ENCODE measurements at places on chromosomes 13 and 19.

DNA sequence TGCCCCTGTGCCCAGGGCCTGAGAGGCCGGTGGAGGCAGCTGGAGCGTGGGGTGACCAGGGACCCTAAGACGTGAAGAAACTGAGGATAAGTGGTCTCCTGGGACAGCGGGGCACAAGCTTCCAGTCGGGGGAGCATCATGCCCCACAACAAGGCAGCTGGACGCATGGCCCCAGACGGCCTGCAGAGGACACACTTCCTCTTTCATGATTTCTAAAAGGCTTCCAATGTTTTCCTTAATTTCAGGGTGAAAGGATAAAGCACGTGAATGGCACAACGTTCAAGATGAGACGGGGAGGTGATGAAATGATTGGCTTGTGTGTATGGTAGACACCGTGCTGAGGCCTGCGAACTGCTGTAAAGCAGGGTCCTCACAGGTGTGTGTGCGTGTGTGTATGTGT lies 20.2 kb upstream of the MYDGF start:
- no peak for DNase-seq

- no peak for DNase-seq
Measured at GRCh38 chr13:40508767-40509342, 157.6 kb downstream of the FOXO1 start.

DNA sequence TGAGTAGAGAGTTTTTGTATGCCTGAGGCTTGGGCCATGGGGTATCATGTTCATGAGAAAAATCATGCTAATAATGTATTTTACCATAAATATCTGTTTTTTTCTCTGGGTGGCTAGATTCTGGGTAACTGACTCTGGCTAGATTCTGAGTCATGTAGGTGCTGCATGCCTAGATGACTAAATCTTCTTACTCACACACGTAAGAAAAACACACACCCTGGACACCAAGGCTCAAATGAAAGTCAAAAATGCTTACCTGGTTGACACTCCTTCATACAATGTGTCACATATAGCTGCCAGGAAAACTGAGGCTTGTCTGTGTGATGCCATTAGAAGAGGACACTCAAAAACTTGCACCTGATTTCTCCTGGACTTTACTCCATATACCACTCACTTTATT lies 597.4 kb upstream of the SLITRK1 start:
- DNase-seq: no peak

DNA sequence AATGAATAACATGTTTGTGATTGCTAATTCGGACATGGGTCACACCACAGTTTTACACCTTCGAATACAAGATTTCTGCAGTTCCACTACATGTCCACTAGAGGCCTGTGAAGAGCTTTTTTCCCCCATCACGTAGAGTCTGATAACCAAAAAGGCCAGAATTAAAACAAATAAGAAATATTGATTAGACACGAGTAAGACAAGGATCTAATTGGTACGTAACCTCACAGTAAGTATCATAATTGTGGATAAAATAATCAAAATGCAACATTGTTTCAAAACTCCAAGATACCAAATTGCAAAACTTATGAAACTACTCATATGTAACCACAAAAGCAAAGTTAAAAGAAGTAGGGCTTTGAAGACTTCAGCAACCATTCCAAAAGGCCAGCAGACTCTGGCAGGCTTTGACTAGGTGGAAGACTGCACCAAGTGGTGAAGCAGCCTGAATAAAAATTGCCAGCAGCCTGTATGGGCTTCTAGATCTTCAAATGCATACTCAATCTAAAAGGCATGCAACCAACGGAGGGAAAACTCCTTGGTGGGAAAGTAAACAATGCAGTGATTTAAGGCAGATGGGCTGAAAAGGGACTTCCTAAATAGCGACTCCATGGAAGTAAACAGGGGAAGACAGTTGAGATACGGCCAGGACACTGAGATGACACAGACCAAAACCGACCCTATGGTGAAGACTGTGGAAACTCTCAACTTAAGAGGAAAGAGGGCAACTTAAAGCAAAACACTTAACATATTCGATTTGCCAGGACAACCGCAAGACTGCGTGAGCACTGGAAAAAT lies 56.7 kb downstream of the STARD13 start:
- DNase-seq: no peak

GRCh38 chr19:56712611-56713276 lies 41.2 kb upstream of the ZNF835 start:
- no peak for DNase-seq

- DNase-seq: peak; percentile 50
Measured at GRCh38 chr19:46076951-46077814, 36.4 kb upstream of the IGFL4 start.

GRCh38 chr13:51549593-51549992 lies 34.7 kb upstream of the WDFY2 start:
- no peak for DNase-seq

GRCh38 chr13:45328661-45329111 lies 12.3 kb downstream of the TPT1 start:
- DNase-seq: no peak

GRCh38 chr19:20565321-20566018 lies at the start of gene ZNF737:
TSS of gene ZNF737 (minus strand) at chr19:20565781. CDS start at chr19:20565640, 141 bp downstream.
- peak; percentile 94 for DNase-seq

- DNase-seq: no peak
Measured at GRCh38 chr13:95289020-95289444, 12.2 kb downstream of the ABCC4 start.

GRCh38 chr19:38042132-38042531 lies 135.1 kb downstream of the SIPA1L3 start:
- no peak for DNase-seq

DNA sequence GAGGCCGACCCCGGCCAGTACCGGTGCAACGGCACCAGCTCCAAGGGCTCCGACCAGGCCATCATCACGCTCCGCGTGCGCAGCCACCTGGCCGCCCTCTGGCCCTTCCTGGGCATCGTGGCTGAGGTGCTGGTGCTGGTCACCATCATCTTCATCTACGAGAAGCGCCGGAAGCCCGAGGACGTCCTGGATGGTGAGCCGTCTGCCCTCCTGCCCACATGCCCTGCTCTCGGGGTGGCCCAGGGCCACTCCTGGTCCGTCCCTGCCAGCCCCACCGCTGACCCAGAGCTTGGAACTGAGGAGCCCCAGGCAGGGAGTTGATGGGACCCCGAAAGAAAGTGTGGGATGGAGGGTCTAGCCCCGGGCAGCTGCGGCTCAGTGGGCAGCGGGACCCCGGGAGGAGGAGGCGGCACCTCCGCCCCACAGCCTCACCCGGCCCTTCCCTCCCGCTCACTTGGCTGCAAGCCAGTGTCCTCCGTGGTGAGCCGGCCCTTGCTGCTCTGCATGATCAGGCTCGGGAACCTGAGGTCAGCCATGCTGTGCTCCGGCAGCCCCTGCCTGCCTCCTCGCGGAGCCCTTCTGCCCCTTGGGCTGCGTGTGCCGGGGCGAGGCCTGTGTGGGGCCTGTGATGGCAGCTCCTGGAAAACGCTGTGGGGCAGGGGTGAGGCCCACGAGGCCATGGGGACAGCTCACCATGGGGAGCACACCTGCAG lies 8.1 kb upstream of the HCN2 start:
- DNase-seq: no peak

- DNase-seq: no peak
Measured at GRCh38 chr13:113307491-113307890, 10.5 kb downstream of the LAMP1 start.

- DNase-seq: no peak
Measured at GRCh38 chr19:11499220-11499726, 6.4 kb downstream of the ZNF653 start.

DNA sequence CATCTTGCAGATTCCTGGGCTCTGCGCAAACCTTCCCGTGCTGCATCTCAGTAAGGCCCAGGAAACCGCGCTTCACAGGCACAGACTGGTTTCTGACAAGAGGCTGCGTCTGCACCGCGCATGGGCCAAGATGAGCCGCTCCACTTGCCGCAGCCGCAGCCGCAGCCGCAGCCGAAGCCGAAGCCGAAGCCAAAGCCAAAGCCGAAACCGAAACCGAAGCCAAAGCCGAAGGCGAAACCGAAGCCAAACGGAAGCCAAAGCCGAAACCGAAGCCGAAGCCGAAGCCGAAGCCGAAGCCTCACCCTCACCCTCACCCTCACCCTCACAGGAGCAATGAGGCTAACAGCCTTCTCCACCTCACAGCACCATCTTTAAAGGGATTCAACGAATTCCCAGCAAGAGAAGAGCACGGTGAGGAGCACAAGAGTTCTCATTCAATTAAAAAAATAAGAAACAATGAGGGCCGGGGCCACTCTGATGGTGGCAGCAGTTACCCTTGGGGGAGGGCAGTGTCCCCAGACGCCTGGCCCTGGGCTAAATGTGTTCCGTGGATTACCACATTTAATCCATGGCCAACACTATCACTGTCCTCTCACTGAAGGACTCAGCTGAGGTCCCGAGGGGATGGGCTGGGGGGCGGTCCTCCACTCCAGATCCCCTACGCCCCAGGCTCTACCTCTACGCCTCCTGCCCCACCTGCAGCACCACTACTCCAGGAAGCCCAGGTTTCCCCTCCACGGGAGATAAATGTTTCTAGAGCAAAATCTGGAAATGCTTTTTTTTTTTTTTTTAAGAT lies 29.1 kb downstream of the ZNF787 start:
- DNase-seq: no peak

DNA sequence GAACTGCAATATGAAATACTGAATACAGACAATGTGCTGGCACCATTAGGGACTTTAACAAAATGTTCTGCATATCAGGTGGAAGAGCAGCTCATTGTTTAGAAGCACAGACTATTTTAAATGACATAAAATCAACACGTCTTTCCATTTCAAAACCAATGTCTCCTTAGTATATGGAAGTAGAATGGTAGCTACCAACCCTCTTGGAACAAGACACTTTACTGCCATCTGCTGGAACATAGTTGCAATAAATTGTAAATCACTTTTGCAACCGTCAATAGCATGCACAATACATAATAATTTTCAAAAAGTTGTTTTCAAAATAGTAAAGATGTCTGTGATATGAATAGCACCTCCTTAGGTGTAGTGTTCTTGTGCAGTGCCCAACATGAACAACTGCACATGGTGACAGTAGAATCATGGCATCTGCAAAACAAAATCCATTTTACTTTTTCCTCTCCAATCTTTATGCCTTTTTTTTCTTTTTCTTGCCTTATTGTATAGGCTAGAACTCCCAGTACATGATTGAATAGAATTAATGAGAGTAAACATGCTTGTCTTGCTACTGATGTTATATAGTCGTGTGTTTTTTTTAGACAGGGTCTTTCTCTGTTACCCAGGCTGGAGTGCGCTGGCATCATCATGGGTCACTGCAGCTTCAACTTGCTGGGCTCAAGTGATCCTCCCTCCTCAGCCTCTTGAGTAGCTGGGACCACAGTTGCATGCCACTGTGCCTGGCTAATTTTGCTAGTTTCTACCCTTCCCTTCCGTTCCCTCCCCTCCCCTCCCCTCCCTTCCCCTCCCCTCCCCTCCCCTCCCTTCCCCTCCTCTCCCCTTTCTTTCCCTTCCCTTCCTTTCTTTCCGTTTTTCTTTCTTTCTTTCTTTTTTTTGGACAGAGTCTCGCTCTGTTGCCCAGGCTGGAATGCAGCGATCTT lies 7.8 kb upstream of the LYPD5 start:
- DNase-seq: no peak

- no peak for DNase-seq
Measured at GRCh38 chr13:85314686-85315085, 484.5 kb downstream of the SLITRK6 start.

- DNase-seq: no peak
Measured at GRCh38 chr13:113618455-113618854, 33.9 kb downstream of the TFDP1 start.

- DNase-seq: no peak
Measured at GRCh38 chr13:107450931-107451330, 764.4 kb downstream of the LIG4 start.

GRCh38 chr19:30136611-30137195 lies 194.7 kb downstream of the URI1 start:
- no peak for DNase-seq

- DNase-seq: no peak
Measured at GRCh38 chr13:72647422-72647821, 80.0 kb downstream of the MZT1 start.

GRCh38 chr13:24670961-24671381 lies 9.2 kb upstream of the ATP12A start:
- DNase-seq: no peak

DNA sequence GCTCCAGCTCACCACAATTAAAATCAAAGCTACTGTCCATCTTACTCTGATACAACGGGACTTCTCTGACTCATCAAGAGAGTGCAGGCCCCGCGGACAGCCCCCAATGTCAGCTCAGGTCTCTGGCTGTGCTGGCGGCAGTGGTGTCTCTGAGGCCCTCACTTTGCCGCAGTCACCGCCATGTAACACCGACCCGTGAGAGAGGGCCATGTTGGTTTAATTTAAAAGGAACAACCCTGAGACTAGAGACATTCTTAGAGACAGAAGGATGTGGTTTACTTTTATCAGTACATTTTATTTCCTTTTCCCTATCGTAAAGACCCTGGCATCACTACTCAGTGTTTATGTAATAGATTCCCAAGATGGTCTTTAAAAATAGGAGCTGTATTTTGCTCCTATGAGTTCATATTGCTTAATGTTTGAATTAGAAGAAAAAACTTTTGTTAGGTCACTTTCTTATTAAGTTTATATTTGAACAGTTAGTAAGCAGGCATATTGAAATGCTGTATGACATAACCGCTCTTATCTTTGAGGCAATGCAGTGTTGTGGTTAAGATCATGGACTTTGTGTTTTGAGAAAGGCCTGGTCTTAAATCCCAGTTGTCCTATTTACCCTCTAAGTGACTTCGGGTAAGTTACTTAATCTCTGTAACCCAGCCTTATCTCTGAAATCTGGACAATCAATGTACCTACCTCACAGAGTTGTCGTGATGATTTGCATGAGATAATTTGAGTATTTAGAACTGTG lies 23.4 kb downstream of the DGKH start:
- no peak for DNase-seq

GRCh38 chr19:34411216-34411615 lies 7.0 kb downstream of the PDCD2L start:
- no peak for DNase-seq

- no peak for DNase-seq
Measured at GRCh38 chr13:90591927-90592268, 755.6 kb upstream of the MIR17HG start.

- no peak for DNase-seq
Measured at GRCh38 chr19:17553256-17553655, 2.2 kb upstream of the COLGALT1 start.

GRCh38 chr13:111347438-111347837 lies 27.0 kb downstream of the TEX29 start:
- DNase-seq: no peak

GRCh38 chr13:62115831-62116230 lies 700.2 kb upstream of the PCDH20 start:
- DNase-seq: no peak

- no peak for DNase-seq
Measured at GRCh38 chr13:114099191-114099590, 33.2 kb downstream of the RASA3 start.
